ENCODE measurements at places on chromosomes 5 and 9.

GRCh38 chr5:35203403-35203802, 26.9 kb downstream of the PRLR start:
- DNase-seq: no peak

DNA sequence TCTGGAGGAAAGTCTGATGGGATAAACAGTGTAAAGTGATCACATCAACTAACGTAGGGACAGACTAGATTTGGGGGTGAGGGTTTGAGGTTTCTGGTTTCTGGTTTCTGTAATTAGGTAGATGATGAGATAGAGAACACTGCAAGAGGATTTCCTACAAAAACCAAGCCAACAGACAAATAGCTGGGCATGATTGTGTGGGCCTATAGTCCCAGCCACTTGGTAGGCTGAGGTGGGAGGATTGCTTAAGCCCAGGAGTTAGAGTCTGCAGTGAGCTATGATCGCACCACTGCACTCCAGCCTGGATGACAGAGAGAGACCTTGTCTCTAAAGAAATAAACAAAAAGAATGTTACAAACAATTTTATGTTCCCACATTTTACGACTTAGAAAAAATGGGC, 34.4 kb upstream of the RNU6ATAC start:
- DNase-seq: peak; percentile 44

GRCh38 chr5:34657988-34658387, 1.9 kb downstream of the RAI14 start:
- no peak for DNase-seq

- DNase-seq: no peak
Measured at GRCh38 chr5:43415935-43416802, 4.0 kb upstream of the CCL28 start.

DNA sequence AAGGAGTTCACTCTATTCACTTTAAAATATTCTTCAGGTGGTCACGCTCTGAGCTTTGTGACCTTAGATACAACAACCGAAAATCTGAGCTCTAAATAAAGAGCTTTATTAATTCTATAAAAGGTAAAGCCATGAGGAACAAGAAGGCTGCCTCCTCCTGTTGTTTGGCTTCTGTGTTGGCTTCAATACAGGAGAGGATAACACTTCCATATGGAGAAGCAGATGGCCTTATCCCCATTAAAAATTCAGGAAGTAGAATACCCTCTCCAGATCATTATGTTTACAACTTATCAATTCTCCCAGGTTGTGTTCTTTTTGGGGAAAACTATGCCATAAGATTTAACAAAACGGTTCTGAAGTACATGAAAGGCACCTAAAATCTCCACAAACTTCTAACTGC, 128.4 kb downstream of the TTC39B start:
- DNase-seq: no peak

GRCh38 chr5:174624733-174625522, 99.5 kb upstream of the MSX2 start:
- DNase-seq: no peak

DNA sequence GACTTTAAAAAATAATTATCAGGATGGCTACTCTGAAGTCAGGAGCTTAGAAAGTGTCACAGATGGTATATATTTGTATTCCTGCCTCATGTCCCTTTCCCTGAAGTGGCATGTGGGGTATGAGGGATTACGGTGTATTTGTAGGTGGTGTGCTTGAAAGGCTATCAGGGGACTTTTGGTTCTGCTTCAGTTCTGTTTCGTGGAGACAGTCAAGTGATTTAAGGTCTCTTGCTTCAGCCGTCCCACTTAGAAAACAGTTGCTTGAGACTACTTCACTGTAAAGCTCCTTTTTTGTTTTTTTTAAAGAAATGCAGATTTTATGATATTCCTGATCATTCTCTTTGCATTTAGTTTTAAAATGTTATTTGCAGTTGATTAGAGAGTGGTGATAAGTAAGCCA, 18.3 kb downstream of the PARP8 start:
- DNase-seq: no peak

GRCh38 chr9:111483439-111483857, 735 bp downstream of the ECPAS start:
- no peak for DNase-seq

DNA sequence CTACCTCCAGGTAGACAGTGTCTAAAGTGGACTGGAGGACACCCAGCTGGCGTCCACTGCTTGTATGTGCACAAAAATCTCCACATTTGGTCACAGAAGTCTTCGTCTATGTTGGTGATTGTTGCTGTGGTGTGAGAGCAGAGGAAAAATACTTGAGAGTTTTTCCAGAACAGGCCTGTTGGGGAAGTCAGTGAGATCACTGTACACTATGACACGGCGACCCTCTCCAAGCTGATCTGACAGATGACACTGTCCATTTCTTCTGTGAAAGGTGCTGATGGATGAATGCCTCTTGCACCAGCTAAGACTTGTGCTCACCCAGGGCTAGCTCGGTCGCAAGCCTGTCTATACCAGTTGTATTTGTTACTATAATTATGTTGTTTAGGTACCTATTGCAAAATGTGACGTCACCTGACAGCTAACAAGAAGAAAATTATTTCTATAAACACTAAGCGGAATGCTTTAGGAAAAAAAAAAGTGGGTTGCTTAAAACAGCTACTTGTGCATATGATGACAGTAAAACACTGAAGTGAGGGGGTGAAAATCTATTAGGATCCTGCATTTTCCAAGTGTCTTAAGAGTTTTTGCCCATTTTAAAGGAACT, 142.3 kb downstream of the ROR2 start:
- DNase-seq: no peak

DNA sequence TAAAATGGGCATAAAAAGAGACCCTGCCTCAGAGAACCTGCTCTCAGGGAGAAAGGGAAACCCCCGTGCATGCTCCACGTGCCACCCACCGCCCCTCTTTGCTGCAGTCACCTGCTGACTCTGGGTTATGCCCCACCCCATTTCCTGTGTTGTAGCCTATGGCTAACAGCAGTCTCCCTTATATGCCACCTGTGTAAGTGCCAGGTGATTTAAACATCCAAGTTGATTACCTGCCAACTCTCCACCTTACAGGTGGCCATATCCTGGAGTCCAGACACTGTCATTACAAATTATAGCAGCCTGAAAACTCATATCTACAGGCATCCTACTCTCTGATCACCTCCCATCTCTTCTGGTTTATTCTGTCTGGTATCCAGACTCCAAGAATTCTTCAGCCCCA, 242.6 kb downstream of the HSPA4 start:
- DNase-seq: no peak

GRCh38 chr5:40078898-40079575, 600.7 kb upstream of the PTGER4 start:
- DNase-seq: peak; percentile 56

GRCh38 chr5:58751222-58751837, 168.5 kb downstream of the RAB3C start:
- peak; percentile 53 for DNase-seq

DNA sequence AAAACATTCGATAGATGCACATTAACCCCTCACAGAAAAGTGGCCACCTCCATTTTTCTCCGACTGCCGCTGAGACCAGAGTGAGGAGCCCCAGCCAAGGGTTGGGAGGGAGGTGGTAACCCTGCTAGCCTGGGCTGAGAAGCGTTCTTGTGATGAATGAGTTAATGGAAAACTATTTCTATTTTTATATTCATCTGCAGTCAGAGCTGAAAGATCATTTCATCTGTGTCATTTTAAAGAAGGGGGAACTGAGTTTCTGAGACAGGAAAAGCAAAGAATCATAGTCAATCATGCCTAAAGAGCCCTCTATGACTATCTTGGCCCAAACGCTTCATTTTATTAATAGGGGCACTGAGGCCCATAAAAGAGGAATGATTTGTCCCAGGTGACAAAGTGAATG, 229.5 kb downstream of the PAPPA start:
- no peak for DNase-seq

GRCh38 chr9:83355024-83355444, 183.2 kb downstream of the FRMD3 start:
- DNase-seq: no peak

DNA sequence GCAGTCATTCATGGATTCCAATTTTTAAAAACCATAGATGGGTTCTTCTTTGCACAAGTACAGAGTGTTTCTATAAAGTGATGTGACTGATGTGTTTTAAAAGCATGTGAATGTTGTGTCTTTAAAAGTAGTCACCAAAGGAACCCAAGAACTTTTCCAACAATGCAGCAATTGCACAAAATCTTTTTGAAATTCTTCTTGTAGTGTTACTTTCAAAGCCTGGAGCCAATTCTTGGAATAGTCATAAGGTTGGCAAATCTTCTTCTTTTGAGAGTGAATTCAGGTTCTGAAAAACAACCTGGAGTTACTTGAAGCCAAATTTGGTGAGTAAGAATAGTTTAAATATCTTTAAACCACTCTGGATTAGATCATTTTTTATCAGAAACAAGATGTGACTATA, 10.5 kb downstream of the GRAMD2B start:
- DNase-seq: no peak

- DNase-seq: no peak
Measured at GRCh38 chr5:171891595-171891994, 106.0 kb downstream of the SMIM23 start.

- no peak for DNase-seq
Measured at GRCh38 chr9:18985996-18986395, 47.0 kb downstream of the SAXO1 start.

GRCh38 chr5:33936004-33936380, 194 bp upstream of the RXFP3 start:
- DNase-seq: no peak

GRCh38 chr5:72523960-72524582, 16.9 kb upstream of the ZNF366 start:
- DNase-seq: peak; percentile 78

DNA sequence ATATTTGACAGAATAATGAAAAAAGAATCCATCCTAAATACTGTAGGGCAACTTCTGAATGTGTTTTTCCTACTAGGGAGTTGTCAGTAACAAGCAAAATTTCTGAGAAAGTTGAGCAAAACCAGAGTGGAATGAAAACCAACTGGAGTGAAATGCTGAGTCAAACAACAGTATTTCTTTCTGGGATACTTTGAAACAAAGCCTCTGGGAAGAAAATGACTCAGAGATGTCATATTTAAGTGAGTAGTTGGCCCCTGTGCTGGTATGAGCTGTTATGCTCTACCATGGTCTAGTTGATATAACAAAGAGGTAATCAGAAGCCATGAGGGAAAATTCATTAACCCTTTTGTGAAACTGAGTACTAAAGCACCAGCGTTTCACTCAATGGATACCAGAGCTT, 372.1 kb upstream of the C9orf72 start:
- DNase-seq: no peak

DNA sequence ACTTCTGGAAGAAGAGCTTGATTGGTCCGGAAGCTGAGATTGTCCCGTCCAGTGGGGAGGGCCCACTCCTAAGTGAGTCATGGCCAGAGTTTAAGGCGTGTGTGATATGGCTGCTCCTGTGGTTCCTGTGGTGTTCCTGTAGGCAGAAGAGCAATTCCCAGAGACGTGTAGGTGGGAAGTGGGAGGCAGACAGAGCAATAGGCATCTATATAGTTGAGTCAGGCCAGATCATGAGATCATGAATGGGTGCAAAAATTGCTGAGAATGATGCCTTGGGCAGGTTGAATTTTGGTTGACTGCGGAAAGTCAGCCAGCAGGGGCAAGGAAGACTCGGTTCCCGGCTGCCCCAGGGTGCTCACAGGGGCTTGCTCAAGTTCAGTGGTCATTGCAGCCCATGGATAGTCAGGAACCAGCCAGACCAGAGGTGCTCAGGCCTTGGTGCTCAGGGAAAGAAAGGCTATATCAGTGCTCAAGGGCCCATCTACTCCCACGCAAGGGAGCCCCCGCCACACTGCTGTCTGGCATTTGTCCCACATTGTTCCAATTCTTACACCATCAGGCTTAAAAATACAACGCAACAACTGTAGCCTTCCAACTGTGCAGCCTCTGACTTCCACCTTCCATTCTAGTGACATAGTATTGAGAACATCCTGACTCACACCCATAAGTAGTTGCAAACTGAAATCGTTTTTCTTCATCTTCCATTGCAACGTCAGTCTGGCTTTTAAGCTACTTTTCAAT, 21.0 kb upstream of the GSN start:
- DNase-seq: peak; percentile 99

Data from inflammatory macrophage (primary cell).